Neural progenitor cell (in vitro differentiated cells): ENCODE measurements at places on chromosomes 2 and 18.

DNA sequence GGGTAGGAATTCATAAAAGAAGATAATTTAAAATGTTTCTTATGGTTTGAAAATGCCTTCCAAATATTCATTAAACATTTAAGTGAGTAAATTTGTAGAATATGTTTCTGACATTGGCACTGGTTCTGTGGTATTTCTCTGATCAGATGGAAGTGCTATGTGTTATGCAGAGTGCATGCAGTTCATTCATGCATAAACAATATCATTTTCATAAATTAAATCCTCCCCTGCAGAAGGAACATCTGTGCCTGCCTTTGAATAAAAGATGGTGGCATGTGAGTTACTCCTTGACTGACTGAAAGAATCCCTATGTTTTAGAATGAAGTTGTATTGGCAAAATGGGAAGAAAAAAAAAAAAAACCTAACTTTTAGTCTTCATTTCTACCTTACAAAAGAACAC is 5.9 kb downstream of the NEUROD1 start:
- DNase-seq, result no peak

GRCh38 chr2:70505613-70506391 is 47.8 kb downstream of the TGFA start:
- no peak for DNase-seq

- peak; percentile 44 for DNase-seq
Measured at GRCh38 chr2:221911321-221911720, 339.2 kb upstream of the EPHA4 start.

DNA sequence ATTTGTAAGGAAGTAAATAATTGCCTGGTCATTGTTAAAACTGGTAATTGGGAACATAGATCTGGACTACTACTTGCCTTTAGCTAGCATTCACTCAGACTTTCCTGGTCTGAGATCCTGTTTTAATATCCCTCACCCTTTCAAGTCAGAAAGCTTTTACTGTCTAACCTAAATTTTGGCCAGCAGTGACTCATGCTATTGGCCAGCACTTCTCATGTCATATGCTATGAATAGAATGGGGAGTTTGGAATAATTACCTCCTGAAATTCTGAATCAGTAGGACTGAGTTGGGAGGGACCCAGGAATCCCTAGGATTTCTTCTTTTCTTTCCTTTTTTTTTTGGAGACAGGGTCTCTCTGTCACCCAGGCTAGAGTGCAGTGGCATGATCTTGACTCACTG is 19.3 kb downstream of the STK36 start:
- DNase-seq, result no peak

- no peak for DNase-seq
Measured at GRCh38 chr2:133232556-133232955, 335.7 kb downstream of the NCKAP5 start.

DNA sequence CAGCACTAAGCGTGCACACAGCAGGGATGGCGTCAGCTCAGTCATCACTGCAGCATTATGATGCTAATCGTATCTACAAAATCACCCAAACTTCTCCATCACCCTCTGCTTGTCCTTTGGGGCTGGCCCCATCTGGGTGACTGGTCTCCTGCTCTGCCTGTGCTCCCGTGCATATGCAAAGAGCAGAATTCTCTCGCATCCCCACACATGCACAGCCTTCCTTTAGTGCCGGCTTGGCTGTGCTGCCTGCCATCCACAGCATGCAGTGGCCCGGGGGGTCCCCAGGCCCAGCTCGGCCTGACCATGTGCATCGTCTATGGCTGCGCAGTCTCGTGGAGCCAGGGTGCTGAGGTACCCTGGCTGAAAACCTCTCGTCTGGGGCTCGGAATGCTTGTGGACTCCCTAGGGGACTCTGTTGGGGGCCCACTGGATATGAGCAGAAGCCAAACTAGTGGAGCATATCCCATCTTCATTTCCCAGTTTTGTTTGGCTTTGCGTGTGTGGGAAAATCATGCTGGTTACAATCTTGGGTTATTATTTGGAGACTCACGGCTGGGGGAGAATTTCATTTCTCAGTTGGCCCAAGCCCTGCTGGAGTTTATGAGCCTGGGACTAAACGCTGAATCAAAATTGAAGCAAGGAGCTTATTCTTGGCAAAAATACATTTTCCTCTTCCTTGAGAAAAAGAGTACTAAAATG is 70.9 kb upstream of the HS6ST1 start:
- no peak for DNase-seq

DNA sequence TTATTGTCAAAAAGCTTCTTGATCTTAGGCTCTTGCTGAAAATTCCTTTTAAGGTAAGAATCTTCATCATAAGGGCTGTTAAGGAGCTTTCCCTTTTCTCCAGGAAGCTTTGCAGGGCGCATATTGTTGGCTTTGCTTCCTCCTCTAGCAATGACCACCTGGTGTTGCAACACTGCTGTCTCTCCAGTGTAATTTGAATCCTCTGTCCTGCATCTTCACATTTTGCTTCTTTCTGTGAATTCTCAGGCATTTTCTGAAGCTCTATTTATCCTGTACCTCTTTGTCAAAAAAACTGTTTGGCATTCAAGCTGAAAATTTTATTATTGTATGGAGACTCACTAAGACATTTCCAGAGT is 533.1 kb upstream of the CHAC2 start:
- peak; percentile 33 for DNase-seq

- DNase-seq, result no peak
Measured at GRCh38 chr18:11392980-11393885, 216.2 kb upstream of the SLC35G4 start.

DNA sequence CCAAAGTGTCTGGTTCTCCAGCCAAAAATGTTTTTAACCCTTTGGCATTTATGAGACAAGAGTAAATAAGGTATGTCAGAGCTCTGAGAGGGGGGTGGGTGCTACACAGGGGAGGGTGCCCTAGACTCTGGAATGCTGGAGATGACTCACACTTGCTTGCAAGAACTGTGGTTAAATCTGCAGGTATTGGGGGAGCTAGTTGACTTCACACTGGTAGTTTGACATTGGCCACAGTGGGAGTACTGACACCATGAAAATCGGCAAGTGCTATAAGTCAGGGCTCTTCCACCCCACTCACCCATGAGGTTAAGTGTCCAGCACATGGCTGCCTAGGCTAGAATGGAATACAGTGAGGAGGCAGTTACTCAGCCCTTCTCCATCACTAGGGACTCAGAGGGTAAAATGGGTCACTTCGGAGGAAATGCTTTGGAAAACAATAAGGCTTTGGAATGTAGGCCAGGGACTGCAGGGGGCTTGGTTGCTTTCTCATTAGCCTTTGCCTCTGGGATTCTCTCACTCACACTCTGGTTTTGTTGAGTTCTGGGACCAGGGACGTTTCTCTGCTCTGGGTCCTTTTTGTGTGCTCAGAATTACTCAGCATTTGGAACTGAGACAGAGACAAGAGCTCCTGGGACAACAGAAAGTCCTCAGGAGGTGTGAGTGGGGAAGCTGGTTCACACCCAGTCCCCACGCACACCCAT is 91.6 kb downstream of the ACKR3 start:
- peak; percentile 65 for DNase-seq

DNA sequence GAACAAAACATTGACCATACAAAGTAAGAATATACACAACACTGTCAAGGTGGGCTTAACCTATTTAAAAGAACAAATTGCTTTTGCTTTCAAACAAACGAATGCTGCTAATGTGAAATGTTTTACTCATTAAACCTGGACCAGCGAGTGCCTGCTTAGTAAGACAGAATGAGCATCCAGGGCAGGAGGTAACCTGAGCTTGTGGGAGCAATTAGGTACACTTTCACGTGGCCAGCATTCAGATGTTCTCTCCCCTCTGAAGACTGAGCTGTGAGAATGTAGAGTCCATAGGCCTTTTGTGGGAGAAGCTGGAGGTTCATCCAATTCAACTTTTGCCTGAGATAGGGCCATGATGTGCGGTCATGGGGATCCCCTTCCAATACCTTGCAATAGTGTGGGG is 266.5 kb downstream of the TSN start:
- no peak for DNase-seq

GRCh38 chr2:55093381-55093780 is 43.1 kb upstream of the RTN4 start:
- DNase-seq, result no peak

DNA sequence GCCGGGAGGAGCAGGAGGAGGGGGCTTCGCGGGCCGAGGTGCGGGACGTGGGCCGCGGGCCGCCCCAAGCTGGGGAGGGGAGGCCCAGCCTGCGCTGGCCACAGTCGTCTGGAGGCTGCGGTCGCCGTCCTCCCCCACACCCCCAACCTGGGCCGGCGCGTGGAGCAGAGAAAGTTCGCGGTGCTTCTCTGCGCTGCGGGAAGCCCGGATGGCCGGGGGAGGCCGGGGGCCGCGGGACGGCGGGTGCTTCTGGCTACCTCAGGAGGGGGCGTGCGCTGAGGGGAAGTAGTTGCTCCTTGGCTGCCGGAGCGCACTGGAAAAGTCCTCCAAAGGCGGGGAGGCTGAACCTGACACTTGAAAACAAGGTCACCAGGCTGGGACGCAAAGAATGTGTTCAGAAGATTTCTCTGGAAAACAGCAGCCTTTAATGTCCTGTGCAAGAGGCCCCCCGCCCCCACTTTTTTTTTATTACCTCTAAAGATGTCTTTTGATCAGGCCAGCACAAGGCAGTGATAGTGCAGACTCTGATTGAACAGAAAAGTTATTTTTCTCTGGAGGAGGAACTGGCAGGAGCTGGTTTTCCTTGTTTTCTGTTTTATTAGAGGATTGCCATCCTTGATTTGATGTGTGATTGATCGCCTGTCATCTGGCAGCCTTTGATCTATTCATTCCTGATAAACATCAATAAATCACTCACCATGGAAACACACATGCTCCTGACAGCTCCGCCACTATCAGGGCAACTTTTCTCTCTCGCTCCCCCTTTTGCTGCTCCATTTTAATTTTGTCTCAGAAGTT is 1.6 kb downstream of the TSHZ1 start:
- peak; percentile 48 for DNase-seq

DNA sequence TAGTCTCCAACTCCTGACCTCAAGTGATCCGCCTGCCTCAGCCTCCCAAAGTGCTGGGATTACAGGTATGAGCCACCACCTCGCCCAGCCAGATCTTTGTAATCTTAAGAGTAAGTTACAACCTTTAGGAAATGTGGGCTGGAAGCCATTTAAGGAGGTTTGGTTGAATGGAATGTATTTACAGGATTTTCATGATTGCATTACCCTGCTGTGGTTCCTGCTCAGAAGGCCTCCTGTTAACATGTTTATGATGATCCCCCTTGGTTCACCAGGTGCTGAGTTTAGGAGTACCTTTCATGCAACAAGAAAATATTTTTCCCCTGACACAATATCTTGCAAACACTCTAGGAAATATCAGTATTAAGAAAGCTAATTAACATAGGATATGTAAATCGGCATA is 187.4 kb upstream of the SH3BP4 start:
- DNase-seq, result no peak

DNA sequence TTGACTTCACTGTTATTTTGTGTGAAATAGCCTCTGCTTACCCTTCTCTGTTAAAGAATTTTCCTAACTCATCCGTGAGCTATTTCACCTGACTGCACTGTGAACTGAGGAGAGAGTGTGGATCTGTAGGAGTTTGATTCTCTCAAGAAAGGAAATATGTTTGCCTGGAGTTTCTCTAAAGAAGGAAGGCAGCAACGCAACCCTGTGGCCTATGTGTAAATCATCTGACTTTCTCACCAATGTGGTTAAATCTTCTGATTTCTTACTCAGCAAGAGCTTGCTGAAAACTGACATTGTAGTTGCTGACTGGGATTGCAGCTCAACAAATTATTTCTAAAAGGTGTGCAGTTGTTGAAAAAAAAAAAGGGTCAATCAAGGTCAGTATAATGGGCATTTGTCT is 153.9 kb upstream of the PELI1 start:
- no peak for DNase-seq

GRCh38 chr2:240662681-240663080 is 20.0 kb downstream of the AQP12B start:
- DNase-seq, result no peak

- DNase-seq, result no peak
Measured at GRCh38 chr2:182912518-182912915, 46.1 kb upstream of the FRZB start.

- no peak for DNase-seq
Measured at GRCh38 chr18:44683556-44683955, 2.9 kb downstream of the SETBP1 start.

DNA sequence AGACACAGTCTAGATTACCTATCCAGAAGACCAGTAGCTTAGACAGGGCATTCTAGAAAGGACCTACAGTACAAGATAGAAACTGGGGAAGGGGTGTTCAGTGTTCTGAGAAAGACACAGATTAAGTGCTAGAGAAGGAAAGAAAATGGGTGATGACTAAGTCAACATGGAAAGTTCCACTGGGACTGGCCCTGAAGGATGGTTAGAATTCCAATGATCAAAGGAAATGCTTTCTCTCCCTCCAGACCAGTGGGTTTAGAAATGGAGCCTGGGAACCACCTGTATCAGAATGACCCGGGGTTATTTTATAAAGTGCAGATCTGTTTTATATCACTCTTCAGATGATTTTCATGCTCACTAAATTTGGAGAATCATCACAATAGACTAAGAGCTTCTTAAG is 5.8 kb upstream of the COLEC12 start:
- DNase-seq, result no peak
